ENCODE measurements at places on chromosomes 7 and 10. TPM values are rescaled to one million over a fixed set of nuclear protein-coding genes. Genes with fewer than 3 reads are reported as not detected.

GOLGA7B gene
- total RNA-seq = 12.0 TPM

AP5Z1 gene
- 43.2 TPM for total RNA-seq

PDE1C gene
- total RNA-seq = 0.83 TPM

FAM25G gene
- total RNA-seq = 31.5 TPM

PDE6C gene
- total RNA-seq = not detected

VPS50 gene
- 12.5 TPM for total RNA-seq

- no peak for DNase-seq
Observed at GRCh38 chr7:91995391-91996105, 54.9 kb downstream of the AKAP9 start.

DNA sequence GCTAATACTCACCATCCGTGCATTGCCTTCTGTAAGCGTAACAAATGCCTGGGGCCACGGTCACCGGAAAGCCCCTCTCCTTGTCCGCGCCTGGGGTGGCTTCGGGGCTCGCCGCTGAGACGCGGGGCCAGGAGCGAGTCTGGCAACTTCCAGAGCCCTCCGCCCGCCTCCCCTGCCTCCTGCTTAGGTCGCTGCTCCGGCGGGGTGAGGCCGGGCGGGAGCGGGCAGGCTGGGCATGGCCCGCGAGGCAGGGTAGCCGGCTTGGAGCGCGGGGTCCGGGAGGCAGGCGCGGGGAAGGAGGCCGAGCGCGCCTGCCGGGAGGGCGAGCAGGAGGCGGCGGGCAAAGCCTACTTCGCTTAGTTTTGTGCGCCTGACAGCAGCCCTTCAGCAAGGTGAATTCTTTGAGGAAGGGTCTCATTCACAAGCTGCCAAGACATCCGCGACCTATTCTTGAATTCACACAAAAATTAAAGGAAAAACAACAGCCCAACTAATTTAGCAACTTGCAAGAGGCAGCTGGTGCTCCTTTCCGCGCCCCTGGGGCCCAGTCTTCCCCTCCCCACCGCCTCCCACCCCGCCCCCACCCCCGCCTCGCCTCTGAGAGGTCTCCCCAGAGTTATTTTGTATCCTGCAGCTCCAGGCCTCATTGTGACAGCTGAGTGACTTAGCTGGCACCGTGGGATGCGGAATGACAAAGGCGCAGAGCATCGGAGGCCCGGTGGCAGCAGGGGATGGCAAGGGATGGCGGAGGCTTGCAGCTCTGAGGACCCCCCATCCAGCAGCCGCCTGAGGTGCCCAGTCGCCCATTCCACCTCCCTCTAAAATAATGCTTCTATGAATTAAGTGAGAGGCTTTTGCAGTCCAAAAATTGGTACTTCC, 12.8 kb upstream of the KAT6B start:
- DNase-seq = no peak

- DNase-seq = no peak
Observed at GRCh38 chr7:45982907-45983719, 62.0 kb upstream of the IGFBP3 start.

GRCh38 chr10:107978455-107978854, 813.9 kb upstream of the SORCS1 start:
- DNase-seq = no peak

DNA sequence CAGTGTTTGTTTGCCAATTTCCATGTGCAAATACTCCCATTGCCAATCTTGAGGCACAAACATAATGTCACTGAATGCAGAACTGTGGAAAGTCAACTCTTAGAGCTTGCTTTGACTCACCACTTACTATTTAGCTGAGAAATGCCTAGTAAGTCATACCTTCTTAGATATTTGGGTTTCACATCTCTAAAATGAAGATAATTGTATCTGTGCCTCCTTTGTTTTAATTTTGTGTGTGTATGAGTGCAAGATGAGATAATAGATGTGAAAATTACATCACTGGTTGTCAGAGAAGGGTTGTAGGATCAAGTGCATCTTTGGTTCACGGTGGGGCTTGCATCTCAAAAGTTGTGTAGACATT, 407.5 kb downstream of the INHBA start:
- no peak for DNase-seq

GRCh38 chr7:2049782-2050510, 182.8 kb downstream of the MAD1L1 start:
- no peak for DNase-seq
